ENCODE measurements at places on chromosomes 3 and 15.

DNA sequence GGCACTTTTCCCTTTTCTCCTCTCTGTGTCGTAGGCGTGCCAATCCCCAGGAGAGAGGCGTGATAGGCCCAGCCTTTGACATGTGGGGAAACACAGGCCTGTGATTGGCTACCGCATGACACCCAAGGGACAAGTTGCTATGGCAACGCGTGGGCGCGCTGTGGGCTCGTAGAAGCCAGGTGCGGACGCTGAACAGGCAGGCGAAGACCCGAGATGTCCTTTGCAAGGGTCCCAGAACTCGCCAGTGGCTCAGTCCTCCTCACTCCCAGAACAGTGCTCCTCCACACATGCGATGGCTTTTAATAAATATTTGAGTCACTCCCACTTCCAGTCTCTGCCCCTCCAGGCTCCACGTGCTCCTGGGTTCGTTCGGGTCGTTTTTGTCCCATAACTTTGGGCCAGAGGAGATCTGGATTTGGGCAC lies 4.2 kb downstream of the SLC51B start:
- DNase-seq = peak; percentile 73

DNA sequence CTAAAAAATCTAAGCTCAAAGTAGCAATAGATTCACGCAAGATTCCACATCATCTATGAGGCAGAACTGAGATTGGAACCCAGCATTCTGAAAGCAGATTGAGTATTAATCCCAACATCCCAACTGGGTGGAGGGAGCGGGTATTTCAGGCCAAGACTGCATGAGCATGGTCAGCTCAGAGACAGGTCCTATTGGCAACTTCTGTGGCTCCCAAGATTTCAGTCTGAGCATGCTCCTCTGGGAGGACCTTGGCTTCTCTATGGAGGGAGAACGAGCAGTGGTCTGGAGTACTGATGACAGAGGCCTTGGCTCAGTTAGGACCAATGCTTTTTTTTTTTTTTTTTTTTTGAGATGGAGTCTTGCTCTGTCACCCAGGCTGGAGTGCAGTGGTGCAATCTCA lies 4.0 kb upstream of the ITGA11 start:
- no peak for DNase-seq

- DNase-seq = no peak
Measured at GRCh38 chr3:48502728-48503168, 1.2 kb downstream of the SHISA5 start.

GRCh38 chr15:30830961-30831360 lies 72.8 kb upstream of the FAN1 start:
- no peak for DNase-seq

- DNase-seq = no peak
Measured at GRCh38 chr15:82014989-82015388, 30.8 kb downstream of the MEX3B start.

DNA sequence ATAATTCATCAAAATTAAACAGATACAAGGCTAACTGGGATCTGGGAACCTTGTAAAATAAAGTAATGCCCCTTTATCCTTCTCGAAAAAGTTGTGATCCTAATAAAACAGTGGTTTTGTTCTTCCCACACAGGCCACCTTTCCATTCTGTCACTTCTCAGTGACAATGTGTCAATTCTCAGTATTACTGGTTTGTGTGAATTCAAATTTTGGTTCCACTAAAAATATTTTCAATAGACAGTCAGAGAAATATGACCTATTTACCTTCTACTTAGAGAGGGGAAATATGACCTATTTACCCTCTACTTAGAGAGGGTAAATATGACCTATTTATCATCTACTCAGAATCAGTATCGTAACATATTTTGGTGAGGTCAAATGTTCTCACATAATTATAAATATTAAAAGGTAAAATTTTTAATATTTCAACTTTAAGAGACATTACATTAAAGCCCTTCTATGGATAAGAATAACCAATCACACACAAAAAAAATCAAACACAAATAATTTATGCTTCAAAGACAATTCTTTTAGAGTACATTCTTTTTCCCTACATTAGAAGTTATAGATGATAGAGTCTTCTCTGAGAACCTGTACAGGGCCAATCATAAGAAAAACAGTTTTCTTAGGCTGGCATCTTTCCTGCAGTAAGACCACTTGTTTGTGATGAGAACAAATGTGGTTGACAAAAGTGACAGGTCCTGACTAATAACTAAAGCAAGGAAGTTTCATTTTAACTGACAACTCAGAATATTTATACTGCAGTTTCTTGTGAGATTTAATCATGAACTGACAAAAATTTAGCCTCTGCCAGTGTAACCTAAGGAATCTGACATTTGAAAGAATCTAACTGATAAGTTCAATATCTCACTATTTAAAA lies 323.3 kb downstream of the DIPK2A start:
- no peak for DNase-seq

DNA sequence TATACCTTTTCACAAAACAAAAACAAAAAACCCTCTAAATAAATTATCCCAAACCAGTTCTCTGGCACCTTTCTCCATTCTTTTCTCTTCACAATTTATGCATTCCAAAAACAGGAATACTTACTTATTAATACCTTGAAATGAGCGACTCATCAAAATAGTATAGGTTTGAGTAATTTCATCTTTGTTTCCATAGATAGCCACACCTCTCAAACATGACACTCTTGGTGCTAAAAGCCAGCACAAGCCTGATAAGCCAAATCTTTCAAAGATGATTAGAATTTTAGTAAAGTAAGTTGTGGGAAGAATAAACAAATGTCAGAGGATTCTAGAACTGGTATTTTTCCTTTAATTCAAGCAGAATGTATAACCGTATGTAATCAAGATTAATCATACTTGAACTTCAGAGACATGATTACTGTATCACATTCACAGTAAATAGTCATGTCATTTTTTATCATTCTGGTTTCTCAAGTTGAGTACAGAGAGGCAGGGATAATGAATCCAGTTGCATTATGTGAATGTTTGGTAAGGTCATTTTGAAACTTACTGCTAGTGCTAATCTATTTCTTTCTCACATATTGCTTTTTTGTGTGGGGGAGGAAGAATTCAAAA lies 12.1 kb upstream of the WDR5B start:
- DNase-seq = no peak

- DNase-seq = no peak
Measured at GRCh38 chr3:38226273-38226672, 39.3 kb upstream of the SLC22A13 start.

DNA sequence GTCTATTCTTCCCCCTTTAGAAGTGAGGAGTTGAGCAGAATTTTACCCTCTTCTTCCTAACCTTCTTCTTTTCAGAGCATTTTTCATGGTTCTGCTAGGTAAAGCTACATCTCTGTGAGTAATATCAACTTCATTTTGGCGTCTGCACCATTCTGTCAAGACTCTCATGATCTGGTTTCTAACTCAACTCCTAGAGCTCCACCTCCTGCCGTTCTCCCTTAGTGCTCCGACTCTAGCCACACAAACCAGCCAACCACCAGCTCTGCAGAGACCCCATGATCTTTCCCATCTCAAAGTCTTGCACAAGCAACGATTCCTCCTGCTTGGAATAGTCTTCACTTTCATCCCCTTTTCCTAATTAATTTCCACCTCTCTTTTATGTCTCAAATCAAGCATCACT lies 193.9 kb upstream of the TMC3 start:
- DNase-seq = no peak

GRCh38 chr15:99019558-99020540 lies 12.3 kb upstream of the PGPEP1L start:
- no peak for DNase-seq

DNA sequence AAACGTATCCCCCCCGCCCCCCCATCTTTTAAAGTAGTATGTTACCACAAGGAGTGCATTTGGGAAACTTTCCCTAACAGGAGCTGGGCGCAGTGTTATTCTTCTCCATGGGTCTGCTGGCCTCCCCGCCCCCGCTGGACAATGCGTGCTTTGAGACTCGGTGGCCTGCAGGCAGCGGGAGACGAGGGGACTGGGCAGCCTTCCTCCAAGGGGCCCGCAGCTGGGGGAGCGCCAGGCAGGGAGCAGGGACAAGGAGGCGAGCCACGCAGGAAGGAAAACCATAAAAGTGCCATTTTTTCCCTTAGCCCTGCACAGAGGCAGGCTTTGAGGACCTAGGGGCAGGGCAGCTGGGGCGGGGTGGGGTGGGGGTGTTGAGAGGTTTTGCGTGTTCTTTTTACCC lies 14.1 kb downstream of the SOX2 start:
- DNase-seq = no peak

- no peak for DNase-seq
Measured at GRCh38 chr3:132088291-132088690, 53.5 kb upstream of the CPNE4 start.

DNA sequence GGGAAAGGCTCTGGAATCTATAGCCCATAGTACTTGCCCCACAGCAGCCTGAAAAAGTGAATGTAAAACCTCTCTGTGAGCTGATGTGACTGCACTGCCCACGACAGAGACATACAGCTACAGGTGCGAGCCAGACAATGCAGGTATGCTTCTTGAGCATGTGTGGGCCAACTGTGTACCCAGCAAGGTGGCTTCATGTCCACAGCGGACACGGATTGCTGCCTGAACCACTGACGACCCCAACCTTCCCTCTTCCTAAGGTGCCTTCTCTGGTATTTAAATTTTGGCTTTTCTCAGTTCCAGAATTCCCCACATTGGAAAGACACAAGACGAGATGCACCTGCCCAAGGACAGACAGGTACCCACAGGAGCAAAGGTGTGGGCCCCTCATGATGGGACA lies 65.8 kb downstream of the SCN5A start:
- no peak for DNase-seq

DNA sequence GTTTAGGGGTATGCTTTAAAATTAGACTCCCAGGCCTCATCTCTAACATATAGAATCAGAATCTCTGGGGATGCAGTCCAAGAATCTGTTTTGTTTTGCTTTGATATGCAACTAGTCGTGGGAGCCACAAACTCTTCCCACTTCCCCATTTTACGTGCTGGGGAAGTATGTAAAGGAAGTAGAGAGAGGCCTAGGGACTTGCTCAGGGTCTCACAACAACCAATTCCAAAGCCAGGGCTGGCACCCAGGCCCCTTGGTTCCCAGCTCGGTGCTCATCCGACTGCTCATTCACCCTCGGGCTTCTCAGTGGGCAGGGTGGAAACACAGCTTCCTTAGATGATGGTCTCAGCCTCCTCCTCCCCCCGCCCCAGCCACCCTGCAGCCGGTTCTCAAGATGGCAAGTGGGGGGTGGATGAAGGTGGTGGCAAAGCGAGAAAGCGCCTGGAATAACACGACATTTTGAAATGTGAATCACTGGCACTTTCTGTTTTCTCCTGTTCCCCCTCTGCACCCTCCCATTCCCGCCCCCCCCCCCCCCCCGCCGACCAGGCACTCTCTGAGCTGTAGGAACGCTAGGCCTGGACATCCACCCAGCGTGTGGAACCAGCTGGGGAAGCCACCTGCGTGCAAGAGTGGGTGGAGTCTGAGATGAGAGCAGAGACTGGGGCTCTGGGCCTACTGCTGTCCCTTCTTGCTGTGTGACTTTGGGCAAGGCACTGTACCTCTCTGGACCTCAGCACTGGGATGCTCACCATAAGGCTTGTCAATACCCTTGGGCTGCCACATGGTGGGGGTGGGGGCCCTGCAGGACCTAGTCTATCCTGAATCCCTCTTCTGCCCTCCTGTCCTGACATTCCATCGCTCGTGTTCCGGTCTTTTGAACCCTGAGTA lies 214.5 kb downstream of the RPLP1 start:
- no peak for DNase-seq

DNA sequence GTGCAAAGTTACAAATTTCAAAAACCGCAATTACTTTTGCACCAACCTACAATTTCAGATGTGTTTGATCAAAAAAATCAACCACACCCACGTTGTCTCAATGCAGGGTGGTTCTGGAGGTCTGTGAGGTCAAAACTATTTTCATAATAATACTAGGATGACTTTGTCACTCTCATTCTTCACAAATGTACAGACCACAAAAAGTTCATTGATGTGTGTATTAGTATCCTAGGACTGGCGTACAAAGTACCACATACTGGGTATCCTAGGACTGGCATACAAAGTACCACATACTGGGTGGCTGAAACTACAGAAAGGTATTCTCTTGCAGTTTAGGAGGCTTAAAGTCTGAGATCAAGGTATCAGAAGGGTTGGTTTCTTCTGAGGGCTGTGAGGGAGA lies 13.0 kb downstream of the SUCLG2 start:
- no peak for DNase-seq

DNA sequence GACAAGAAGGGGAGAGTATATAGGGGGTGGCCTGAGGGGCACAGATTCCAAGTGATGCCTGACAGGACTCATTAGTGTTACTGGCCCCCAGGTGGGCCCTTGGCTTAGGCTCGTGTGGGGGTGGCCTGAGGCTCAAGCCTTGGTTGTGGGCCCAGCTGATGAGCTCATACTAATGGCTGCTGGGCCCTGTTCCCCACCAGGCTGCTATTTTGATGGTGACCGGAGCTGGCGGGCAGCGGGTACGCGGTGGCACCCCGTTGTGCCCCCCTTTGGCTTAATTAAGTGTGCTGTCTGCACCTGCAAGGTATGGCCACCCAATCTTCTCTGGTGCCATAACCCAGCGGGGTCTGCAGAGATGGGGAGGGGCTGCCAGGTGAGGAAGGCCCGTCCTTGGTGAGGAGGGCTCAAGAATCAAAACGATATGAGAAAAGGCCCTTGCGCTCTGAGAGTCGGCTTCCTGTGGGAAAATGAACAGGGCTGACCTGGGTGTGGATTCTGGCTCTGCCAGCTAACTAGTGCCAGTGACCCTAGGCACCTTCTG lies 7.4 kb downstream of the CHRD start:
- no peak for DNase-seq

DNA sequence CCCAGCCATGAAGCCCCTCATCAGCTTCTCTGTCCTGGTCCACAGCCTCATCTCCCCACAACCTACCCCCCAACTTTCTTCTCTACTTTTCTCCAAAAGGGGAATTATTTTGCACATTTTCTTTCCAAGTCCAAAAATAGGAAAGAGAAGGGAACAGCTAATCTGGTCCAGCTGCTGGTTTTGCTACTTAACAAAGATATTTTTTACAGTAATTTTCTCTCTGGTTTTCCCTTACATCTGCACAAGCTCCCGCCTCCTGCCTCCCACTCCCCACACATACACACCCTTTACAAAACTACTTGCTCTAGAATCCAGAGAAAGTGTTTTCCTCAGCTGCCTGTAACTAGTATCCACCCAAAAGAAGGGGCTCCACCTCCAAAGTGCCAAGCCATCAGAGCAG lies 177.2 kb downstream of the POLR2M start:
- DNase-seq = no peak

DNA sequence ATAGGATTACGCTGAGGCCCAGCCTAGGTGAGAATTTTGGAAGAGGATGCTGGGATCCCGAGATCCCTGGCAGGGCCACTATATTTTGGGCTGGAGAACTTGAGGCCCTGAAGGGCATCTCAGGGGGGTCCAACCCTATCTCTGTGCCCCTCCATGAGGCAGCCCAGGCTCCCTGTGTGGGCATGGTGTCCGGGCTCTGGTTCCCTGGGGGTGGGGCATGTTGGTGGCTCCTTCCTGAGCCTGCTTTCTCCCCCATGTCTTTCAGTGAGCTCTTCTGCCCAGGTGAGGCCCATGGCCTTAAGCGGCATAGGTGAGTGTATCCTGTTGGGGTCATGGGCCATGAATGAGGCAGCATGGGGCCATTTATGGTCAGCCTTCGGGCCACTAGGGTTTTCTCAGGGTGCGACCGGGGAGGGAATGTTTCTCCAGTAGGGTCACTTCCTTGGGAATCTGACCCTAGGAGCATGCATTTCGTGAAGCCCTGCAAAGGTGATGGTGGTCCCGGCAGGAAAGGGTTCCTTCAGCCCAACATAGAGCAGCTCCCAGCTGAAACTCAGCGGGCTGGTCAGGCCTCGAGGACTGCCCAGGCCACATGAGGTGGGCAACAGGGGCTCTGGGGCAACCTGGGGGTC lies 191.3 kb downstream of the UBE3A start:
- DNase-seq = no peak
